ENCODE measurements at places on chromosomes 7 and 10. TPM values are rescaled to one million over a fixed set of nuclear protein-coding genes. Genes with fewer than 3 reads are reported as not detected.

The TMEM178B gene
- 0.10 TPM for total RNA-seq

GRCh38 chr7:27918503-27918902, 178.5 kb downstream of the TAX1BP1 start:
- no peak for DNase-seq

DNA sequence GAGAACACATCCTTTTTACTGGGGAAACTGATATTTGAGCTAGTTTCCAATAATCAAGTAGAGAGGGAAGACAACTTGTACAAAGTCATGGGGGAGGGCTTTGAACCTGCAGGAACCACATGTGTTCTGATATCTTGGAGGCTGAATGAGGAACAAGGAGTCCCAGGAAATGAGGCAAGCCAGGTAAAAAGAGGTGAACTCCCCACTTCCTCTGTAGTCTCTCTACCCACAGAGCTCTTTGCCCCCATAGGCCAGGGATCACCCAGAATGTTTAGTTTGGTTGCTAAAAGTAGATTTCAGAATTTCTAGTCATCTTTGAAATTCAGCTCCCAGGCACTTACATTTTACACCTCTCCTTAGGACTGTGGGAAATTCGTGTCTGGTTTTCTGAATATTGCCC, 276.4 kb downstream of the SFMBT2 start:
- DNase-seq = no peak

DNA sequence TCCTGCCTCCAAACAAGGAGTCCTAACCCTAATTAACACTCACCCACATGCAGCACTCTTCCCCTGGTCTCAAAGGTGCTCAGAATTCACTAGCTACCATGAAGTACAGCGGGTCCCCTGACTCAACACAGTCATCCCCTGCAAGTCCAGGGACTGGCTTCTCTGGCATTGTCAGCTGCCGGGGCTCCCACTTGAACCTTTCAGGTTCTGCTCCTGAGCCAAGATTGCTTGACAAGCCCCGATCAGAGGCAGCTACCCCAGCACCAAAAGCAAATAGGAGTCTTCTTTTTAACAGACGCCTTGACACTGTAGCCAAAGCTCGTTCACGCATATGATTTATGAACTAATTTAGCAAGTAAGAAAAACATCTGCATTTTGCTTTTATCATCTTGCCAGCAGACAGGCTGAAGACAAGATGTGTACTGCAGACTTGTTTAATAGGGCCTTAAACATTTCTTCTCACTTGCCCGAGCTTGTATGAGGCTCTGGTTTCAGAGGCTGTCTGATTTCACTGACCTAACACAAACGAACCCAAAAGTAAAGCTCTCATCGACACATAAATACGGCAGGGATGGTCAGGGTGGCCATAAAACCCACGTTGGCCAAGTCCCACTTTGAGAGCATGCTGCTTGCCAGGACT, 67.6 kb upstream of the ADAM12 start:
- DNase-seq = no peak

- no peak for DNase-seq
Measured at GRCh38 chr10:69232252-69232651, 12.1 kb downstream of the HKDC1 start.

Measured in ovary (tissue), 10 donors.